ENCODE measurements at places on chromosomes 12 and 14.

- peak; percentile 70 for DNase-seq
Measured at GRCh38 chr14:101119830-101120571, 216.5 kb upstream of the RTL1 start.

- peak; percentile 82 for DNase-seq
Measured at GRCh38 chr12:68451261-68452077, 119.3 kb upstream of the MDM1 start.

DNA sequence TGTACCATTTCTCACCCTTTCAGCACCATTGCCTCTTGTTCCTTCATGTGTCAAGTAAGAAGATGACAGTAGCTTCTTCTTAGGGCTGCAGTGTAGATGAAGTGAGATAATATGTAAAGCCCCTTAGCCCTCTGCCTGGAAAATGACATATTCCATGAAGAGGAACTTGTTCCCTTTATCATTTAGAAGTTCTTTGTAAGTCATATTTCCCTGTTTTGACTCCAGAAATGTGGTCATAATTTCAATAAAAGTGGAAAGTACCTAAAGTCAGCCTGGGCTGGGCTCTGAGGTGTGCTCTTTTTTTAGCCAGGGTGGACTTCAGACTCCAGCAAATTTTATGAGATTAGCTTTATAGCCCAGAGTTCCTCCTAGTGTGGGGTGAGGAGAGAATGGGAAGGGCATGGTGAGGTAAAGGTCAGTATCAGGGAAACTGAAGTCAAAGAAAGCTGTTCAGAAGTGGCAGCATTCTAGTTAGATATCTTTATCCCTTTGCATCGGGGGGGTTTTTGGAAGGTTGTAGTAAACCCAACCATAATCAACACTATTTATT, 92.5 kb downstream of the TMCC3 start:
- no peak for DNase-seq

DNA sequence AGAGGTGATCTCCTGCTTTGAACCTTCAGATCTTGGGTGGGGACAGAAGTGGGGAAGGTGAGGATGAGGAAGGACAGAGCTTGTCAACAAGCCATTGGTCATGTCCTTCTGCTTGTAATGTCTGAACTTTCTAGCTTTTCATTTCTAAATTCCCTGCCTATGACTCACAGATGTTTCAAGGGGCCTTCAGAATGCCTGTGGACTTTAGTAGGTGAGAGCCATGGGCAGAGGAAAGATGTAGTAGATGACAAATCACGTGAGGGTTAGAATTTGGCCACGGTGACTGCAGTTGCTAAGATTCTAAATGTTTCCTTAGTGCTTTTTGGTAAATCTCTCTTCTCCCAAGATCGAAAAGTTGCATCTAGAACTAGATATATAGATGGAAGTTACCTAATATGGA, 18.7 kb upstream of the CREBL2 start:
- DNase-seq: no peak

GRCh38 chr12:12201274-12201758, 65.5 kb downstream of the LRP6 start:
- no peak for DNase-seq

DNA sequence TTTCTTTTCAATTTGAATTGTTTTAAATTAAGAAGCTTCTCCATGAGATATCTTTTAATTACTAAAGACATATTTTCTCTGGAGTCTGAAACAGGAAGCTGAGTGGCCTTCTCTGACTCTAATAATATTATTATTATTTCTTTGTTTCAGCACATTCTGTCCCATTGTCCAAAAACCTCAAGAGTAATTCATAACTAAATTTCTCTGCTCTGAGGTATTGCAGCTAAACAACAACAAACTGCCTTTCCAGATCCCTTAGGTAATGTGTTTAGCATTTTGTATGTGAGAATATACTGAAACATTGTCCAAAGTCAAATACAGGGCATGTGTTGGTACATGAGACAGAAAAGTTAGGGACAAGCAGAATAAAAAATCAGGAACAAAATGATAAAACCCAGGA, 199.0 kb upstream of the FAR2 start:
- no peak for DNase-seq

DNA sequence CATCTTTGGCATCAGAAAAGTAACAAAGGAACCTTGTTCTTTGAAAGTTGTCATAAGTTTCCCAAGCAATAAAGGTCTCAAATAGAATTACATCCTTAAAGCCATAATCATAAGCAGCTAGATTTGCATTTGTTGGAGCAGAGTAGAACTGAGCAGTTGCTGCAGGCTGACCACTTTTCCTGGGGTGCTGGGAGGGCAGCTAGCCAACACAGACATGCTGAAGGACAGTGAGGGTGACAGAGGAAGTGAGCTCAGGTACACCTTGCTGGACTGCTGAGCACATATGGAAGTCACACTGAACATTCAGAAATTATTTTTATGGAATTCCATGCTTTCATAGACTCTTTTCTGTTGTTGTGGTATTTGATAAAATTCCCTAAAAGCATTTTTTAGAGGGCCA, 66.2 kb downstream of the MARK3 start:
- no peak for DNase-seq

DNA sequence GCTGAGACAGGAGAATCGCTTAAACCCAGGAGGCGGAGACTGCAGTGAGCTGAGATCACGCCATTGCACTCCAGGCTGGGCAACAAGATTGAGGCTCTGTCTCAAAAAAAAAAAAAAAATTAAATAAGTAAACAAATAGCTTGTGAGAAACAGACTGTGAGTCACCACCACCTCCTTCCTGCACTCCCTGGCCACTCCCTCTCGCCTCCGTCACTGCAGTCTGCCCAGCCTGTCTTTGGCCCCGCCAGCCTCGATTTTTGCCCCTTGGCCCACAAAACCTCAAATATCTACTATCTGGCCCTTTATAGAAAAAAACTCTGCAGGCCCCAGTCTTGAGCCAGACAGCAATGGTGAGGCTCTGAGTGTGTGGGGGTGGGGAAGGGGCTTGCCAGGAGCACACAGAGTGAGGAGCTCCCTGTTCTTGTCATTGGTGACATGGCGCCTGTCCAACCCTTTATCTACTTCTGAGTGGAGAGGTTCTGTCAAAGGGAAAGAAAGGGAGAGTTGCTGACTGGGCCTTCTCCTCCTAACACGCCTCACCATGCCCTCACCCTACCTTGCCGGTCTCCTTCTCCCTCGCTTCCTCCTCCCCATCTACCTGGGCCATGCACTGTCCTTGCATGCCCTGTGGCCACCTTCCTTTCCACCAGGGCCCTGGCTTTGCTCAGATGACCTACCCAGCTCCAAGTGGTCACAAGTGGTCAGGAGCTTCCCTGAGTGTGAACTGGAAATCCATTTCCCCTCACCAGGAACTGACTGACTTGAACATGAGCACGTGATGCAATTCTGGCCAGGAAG, 22.1 kb downstream of the LGMN start:
- no peak for DNase-seq

GRCh38 chr12:28443337-28443736, 253.1 kb downstream of the CCDC91 start:
- DNase-seq: no peak

- DNase-seq: no peak
Measured at GRCh38 chr14:85387181-85387580, 142.8 kb upstream of the FLRT2 start.

DNA sequence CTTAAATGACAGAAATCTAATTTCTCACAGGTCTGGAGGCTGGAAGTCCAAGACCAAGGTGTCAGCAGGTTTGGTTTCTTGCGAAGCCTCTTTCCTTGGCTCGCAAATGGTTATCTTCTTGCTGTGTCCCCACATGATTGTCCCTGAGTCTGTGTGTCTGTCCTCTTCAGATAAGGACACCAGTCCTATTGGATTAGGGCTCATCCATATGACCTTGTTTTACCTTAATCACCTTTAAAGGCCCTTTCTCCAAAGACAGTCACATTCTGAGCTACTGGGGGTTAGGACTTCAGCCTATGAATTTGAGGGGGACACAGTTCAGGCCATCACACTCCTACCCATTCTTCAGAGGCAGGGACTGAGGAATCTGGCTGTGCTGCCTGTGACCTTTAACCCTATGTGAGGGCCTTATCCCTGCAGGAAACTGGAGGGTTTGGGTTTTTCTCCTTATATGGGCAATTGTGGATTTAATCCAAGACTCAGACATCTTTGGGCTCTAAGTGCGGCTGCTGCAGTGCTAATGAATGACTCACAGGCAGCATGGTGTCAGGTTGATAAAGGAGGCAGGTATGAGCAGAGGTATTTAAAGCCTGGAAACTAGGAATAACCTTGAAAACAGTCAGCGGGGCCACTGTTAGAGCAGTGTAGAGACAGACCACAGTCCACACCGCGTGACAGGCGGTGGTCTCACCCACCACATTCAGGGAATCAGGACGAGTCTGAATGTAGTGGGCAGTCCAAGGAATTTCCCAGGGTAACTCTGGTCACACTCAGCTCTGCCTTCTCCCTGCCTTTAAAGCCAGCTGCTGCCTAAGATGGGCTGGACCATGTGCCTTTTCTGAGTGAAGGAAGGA, 10.2 kb downstream of the TPCN1 start:
- no peak for DNase-seq

GRCh38 chr12:53454707-53455106, 2.8 kb downstream of the PCBP2 start:
- no peak for DNase-seq

Measured in umbilical cord (tissue), 2 donors.